ENCODE measurements at places on chromosomes 7 and 10.

DNA sequence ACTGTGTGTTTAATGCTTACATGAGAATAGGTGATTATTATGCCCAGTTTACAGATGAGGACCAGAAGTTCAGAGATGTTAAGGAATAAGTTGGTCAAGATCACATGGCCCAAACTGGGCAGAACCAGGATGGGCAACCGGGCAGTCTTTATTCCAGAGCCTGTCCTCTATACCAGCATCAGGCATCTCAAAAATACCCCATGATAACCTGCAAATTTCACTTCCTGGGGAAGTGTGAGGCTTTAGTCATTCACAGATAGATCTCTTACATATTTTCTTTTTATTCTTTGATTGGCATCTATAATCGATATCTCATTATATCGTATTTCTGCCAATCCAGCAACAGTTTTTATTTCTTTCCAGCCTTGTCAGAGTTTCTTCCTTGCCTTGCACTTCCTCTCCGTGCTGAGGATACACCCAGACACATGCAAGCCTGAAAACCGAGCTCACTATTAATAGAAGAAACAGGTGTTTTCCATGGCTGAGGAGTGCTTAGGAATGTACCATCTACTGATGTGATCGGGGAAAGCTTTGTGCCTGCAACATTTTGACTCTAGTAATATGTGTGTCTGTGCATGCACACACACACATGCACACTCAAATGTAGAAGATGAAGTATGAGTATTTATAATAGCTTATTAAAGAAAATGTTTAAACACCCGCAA is 82.4 kb downstream of the CREM start:
- DNase-seq, result no peak

GRCh38 chr10:25842146-25842545 is 91.9 kb upstream of the MYO3A start:
- no peak for DNase-seq

GRCh38 chr7:130189343-130189742 is 15.9 kb downstream of the TMEM209 start:
- DNase-seq, result no peak

GRCh38 chr7:131505636-131506557 is 50.5 kb downstream of the PODXL start:
- DNase-seq, result no peak

GRCh38 chr7:108079648-108080591 is 50.2 kb downstream of the LAMB4 start:
- no peak for DNase-seq

- DNase-seq, result no peak
Observed at GRCh38 chr7:8640671-8641070, 207.3 kb downstream of the NXPH1 start.

GRCh38 chr7:4147926-4148620 is 534.0 kb upstream of the FOXK1 start:
- DNase-seq, result no peak

DNA sequence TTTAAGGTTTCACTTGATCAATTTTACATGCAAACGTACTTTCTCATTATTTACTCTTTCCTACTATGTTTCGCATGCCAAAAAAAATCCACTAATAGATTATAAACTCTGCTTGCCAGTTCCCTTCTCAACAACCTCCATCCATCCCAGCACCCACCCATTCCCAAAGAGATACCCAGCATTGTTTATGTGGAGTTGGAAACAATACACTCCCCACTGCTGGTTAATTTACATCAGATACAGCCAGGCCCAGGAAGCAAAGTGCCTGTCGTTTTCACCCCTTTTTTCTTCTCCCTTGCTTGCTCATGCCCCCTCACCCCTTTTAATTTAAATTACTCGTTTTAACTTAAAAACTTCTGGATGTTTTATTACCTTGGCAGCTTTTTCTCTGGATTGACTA is 59.9 kb downstream of the HIBADH start:
- DNase-seq, result no peak

GRCh38 chr7:135253851-135254771 is 20.5 kb downstream of the STRA8 start:
- no peak for DNase-seq

GRCh38 chr7:142961595-142961972 is 579 bp downstream of the KEL start:
- DNase-seq, result no peak

- DNase-seq, result no peak
Observed at GRCh38 chr10:19889256-19889655, 73.0 kb downstream of the PLXDC2 start.

DNA sequence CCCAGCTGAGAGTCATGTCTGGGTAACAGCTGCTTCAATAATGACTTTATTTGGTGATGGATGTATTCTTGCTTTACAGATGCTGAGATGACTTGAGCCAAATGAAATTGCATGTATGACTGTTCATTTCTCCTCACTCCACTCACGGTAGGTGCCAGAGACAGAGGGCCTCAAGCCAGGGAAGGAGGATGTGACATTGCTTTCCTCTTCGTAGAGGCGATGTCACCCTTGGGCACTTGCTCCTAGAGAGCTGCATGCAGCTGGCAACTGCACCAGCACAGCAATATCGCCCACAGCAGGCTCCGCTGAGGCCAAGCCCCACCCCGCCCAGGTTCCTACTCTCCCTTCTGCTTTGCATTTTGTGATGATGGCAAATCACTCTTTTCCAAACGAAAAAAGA is 116.6 kb upstream of the AOAH start:
- no peak for DNase-seq

DNA sequence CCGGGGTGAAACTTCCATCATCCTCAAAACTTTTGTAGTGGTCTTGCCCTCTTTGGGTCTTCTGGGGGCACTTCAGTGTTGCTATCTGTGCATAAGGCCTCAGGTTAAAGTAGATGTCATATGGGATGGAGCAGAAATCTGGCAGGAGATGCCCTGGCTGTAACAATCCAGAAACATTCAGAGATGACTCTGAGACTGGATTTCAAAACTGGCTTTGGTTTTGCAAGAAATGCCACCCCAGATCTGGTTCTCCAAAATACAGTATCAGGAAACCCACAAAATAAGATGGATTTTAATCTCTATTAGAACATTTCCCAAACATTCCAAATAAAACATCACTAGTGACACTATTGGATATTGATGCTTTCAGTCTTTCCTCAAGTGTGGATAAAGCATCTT is 191.5 kb downstream of the REEP3 start:
- no peak for DNase-seq

DNA sequence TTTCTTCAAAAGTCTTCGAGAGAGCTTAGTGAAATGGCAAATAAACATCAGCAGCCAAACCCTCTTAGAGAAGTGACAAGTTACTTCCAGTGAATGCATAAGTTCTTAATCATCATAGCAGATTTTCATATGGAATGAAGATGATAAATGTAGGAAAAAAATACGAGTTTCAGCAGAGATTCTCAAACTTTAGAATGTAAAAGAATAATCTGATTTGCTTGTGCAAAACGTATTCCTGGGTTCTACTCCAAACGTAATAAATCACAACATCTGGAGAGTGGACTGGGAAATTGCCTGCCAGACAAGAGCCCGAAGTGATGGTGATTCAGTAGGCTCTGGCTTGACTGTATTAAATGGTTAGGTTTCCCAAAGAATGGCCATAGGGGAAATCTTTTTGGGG is 62.2 kb downstream of the AKR1E2 start:
- DNase-seq, result no peak

DNA sequence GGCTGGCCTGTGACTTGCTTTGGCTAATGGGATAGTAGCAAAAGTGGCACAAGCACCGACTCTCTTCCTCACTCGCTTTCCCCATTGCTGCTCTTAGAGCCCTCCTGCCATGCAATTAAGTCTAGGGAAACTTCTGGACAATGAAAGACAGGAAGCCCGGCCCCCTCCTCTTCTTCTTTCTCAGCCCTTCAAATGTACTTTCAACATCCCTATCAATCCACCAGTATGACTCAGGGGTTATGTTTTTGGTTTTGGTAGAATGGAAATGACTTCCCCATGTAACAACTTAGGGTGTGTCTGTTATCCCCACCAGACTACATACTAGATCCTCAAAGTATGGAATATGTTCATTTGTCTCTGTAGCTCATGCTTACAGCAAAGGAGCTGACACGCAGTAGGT is 139.0 kb upstream of the GDF10 start:
- DNase-seq, result no peak

- DNase-seq, result no peak
Observed at GRCh38 chr7:32037650-32038198, 32.5 kb downstream of the PDE1C start.

DNA sequence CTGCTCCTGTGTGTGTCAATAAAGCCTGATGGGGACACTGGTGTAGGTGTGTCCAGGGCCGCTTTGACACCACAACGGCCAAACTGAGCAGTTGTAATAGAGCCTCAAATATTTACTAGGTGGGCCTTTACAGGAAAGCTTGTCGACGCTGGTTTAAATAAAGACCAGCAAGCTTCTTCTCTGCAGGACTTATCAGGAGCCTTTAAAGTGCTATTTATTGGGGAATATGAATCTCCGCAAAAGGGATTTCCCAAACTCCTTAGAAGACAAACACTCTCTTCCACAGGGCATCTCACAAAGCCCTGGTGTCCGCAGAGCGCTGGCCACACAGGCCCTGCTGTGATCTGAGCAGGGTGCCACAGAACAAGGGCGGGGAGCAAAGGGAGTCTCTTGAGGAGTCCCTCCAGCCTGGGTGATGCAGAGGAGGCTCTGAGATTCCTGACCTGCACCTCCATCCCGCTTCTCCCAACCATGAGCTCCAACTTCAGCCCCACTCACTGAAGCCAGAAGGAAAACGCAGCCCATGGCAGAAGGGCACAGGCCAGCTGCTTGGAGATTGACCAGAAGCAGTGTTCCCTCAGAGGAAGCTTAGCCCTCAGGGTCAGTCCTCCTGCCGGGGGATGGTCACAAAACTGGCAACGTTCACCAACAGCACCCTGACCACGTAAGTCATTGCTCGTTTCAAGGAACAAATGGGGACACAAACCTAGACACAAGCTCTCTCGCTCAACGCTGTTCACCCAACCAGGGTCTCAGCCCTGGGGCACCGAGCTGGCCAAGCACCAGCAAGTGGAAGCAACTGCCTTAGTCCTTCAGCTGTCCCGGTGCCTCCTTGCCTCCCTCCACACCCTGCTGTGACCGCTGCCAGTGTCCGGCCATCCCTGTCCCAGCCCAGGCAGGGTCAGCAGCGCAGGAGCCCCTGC is 129.5 kb downstream of the OAT start:
- no peak for DNase-seq

DNA sequence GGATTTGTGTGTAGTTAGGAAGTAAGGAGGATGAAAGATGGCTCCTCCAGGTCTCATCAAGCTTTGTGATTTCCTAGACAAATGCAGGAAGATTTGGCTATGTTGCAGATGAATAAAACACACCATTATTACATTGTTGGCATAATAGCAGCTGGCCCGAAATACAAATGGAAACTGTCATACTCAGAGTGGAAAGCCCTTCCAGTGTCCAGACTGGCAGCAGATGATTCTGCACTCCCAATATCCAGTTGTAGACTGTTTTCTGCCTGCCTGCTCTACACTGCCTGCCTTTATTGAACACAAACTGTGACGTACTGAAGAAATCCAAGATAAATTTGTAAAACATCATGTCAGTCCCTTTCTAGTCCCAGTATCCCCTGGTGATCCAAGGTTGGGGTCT is 99.7 kb upstream of the FZD1 start:
- no peak for DNase-seq

DNA sequence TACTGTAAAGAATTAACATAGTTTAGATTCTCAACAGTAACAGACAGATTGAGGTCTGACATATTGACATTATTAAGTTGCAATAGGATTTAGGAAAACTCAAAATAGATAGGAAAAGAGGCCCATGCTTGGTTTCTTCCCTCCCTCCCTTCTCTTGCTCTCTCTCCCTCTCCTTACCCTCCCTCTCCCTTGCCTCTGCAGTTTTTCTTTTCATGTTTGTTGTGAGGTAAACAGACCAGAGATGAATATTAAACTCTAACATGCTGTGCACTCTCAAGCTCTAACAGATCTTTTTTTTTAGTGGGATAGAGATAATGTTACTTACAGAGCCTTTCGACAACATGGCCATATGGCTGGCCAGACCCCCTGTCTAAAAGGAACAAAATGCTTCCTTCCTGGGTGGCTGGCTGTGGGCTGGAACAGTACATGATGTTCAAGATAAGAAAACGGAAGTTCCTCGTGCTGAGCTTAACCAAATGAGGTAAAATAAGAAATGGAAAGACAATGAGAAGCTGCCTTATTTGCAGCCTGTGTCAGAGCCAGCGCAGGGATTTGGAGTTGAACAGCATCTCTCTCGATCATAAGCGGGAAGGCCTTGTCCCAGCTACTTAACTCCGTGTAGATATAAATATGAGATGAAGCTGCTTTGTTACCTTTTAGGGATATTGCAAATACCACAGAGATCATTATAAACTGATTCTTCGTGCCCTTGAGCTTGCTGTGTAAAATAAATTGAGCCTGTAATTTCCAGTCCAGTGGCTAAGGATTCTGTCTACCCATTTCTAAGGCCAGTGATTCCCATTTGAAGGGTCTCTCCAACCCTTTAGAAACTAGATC is 391.9 kb upstream of the NPVF start:
- no peak for DNase-seq

GRCh38 chr10:99057936-99058690 is 177.5 kb downstream of the HPSE2 start:
- DNase-seq, result no peak

GRCh38 chr7:105916603-105917002 is 40.2 kb upstream of the ATXN7L1 start:
- DNase-seq, result no peak

- no peak for DNase-seq
Observed at GRCh38 chr10:30088178-30088577, 28.8 kb upstream of the JCAD start.

DNA sequence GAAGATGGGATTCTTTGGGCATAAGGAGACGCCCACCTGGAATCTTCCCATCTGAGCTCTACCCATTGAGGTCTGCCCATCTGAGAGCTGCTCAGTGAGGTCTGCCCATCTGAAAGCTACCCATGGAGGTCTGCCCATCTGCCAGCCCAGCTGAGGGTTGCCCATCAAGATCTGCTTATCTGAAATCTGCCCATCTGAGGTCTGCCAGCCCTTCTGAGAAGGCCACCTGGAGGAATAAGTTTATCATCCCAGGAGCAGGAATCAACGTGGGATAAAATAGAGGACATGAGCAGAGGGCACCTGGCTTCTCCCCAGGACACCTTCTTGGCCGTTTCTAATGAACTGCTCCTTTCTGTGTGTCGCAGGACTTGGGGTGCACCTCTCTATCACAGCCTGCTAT is 35.3 kb upstream of the PDZD8 start:
- DNase-seq, result no peak

DNA sequence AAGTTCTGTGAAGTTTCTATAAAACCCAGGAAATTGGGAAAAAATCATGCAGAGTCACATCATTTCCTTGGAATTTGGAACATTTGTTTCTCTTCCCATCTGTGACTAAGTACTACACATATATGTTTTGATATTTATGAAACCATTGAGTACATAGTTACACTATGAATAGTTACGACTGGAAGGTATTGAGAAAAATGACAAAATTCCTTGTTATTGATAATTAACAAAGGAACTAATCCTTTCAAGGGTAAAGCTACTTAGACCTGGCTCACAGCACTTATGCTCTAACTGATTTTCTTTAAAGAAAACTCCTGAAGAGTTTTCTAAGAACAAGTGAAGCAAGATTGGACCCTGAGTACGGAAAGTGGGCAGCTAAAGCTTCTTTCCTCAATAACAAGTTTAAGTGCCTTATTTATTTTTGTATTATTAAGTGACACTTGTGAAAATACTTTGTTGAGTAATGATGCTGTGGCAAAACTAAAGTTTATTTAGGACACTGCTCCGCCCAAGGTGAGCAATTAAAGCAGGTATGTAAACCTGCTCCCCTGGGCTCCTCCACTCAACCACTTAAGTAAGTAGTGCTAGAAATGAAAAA is 12.0 kb upstream of the GLCCI1 start:
- DNase-seq, result no peak

- DNase-seq, result no peak
Observed at GRCh38 chr7:78924581-78924980, 528.9 kb downstream of the MAGI2 start.
